ENCODE measurements at places on chromosomes 13 and 19.

DNA sequence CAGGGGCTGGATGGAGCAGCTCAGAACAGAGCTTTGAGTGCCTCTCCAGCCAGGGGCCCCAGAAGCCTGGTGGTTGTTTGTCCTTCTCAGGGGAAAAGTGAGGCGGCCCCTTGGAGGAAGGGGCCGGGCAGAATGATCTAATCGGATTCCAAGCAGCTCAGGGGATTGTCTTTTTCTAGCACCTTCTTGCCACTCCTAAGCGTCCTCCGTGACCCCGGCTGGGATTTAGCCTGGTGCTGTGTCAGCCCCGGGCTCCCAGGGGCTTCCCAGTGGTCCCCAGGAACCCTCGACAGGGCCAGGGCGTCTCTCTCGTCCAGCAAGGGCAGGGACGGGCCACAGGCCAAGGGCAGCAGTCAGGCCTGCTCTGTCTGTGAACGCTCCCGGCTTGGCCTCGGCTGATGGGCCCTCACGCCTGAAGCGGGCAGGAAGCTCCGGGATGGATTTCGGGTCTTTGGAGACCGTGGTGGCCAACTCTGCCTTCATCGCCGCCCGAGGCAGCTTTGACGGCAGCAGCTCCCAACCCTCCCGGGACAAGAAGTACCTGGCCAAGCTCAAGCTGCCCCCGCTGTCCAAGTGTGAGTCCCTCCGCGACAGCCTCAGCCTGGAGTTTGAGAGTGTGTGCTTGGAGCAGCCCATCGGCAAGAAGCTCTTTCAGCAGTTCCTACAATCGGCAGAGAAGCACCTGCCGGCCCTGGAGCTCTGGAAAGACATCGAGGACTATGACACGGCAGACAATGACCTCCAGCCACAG, at the start of gene GRK1:
GRK1 (plus strand) TSS at position 269 of the 751 bp plus-strand sequence; CDS start at position 437, 168 bp downstream.
- no peak for DNase-seq

DNA sequence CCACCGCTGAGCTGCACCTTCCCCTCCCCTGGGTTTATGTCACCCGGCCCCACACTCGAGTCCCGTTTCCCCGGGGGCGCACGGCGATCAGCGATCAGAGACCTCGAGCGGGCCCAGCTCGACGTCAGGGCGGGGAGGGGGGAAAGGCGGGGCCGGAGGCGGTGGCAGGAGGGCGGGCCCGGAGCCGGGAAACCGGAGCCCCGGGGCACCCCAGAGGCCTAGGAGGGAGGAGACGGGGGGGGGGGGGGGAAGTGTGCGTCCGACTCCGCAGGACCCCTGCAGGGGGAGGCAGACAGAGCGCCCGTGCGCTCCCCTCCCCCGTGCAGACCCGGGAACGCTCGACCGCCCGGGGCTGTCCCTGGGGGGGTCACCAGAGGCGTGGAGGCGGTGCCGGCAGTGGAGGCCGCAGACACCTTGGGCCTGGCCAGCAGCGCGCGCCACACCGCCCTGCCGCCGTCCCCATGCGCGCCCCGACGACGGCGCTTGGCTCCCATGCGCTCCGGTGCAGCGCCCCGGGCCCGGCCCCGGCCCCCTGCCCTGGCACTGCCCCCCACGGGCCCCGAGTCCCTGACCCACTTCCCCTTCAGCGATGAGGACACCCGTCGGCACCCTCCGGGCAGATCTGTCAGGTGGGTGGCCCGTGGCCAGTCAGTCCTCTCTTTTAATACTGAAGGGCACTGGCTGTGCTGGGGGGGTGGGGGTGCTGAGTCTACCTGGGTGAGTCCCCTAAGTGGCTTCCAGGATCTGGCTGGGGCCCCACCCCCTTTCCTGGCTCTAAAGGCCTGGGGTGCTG, 11.8 kb downstream of the PDE4A start:
- no peak for DNase-seq

DNA sequence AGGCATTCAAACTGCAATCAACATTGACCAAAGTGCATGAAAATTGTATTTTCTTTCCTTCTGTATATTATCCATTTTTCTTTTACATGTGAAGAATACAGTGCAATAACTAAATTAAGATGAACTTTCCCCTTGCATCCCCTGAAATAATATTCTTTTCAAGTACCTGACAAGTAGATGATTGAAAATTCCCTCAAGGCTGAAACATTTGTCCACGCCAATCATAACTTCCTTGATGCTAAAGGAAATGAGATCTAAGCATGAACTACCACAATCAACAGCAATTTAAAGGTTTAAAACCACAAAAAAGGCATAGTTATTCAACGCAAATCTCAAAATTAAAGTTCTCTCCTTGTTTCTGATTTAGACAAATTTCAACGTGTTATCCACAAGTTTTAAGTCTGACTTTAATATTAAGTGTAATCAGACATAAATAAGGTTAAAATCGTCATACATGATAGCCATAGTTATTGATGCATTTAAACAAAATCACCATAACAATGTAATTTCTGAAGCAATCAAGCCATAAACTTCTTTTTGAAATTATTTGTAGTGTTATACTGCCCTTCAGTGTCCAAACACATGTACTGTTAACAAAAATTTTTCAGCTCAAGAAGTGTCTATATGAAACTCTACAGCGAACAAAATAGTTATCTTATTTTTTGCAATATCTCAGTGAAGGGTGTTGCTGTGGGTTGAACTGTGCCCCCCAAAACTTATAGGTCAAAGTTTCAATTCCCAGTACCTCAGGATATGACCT, 169.5 kb downstream of the DCLK1 start:
- DNase-seq: no peak

DNA sequence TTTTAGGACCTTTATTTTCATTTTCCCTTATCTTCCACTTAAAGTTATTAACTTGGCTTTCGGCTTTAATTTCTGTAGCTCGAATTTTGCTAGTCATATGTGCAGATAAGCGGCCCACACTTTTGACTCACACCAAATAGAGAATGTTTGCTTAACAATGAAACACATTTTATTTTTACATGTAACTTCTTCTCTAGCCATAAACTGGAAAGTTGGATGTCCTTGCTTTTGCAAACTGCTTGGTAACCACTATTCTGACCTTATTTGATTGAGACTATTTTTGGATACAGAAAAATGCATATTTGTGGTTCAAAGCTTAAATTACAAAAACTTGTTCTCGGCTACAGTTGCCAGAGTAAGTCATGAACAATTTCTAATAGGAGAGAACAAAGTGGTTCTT, 600.0 kb downstream of the KCTD12 start:
- no peak for DNase-seq

DNA sequence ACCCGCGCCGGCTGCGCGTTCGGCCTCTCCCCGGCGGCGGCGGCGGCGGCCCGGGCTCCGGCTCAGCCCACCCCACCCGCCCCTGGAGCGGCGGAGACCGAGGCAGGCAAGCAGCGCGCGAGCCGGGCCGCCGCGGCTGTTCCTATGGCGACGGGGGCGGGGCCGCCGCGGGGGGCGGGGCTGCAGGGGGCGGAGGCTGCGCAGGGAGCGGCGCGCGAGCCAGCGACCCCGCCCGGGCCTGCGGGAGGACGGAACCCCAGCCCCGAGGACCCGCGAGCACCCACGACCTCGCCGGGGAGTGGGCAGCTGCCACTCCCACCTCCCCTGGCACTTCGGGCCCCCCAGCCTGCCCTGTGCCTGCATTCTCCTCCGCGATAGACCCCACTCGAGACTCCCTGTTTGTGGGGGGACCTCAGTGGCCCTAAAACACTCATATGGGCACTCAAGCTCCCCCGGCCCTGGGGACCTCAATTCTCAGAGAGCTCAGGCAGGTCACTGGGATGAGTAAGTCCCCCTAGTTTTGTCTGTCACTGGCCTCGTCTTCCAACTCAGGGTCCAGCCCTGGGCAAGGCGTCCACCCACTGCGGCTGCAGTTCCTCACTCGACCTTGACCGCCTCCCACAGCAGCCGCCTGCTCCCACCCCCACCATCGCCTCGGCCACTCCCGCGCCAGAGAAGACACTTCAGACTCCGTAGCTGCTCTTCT, at the start of gene CTXN1:
CTXN1 (minus strand) TSS at position 115 of the 706 bp plus-strand sequence. CDS start 597 bp downstream, outside the sequence.
- no peak for DNase-seq

DNA sequence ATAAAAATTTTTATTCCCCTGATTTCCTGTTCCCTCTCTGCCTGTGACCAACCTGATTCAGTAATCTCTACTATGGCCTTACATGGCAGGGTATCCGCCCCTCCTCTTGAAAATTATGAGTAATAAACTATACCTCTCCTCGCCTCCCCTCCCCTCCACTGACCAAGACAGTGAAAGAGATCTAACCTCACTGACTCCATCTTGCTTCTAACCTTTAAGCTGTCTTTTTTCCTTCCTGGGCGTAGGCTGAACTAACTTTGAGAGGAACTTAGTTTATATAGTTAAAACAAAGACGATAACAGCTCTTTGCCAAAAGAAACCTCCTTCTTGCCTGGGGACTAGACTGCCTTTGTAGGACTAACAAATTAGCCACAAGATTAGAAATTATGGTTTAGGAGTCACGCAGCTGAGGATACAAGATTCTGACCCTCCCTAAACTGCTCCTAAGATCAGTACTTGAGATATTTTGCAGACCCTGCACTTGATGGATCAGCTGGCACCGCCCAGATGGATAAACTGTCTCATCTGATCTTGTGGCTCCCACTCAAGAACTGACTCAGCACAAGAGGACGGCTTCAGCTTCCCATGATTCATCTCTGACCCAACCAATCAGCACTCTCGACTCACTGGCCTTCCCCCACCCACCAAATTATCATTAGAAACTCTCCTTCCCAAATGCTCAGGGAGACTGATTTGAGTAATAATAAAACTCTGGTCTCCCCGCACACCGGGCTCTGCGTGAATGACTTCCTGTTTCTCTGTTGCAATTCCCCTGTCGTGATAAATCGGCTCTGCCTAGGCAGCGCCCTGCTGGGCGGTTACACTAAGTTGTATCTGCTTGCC, 187.1 kb downstream of the TDRD3 start:
- no peak for DNase-seq

DNA sequence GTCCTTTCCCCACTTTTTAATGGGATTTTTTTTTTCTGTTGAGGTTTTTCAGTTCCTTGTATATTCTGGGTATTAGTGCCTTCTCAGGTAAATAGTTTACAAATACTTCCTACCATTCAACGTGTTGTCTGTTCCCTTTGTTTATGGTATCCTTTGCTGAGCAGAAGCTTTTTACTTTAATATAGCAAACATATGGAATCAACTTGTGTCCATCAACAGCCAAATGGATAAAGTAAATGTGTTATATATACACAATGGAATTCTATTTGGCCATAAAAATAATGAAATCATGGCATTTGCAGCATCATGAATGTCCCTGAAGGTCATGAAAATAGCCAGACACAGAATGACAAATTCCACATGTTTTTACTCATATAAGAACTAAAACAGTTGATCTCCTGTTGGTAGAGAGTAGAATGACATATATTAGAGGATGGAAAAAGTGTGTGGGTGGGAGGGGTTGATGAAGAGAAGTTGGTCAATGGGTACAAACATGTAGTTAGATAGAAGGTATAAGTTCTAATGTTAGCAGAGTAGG, 500.8 kb downstream of the SLITRK6 start:
- DNase-seq: no peak

GRCh38 chr19:32719611-32720059, at the start of gene TDRD12:
TSS of gene TDRD12 (plus strand) at chr19:32719767. CDS start at chr19:32720073, 306 bp downstream.
- DNase-seq: no peak

GRCh38 chr19:49347835-49348234, 12.6 kb downstream of the CD37 start:
- no peak for DNase-seq

GRCh38 chr13:34750078-34750931, 191.8 kb upstream of the NBEA start:
- peak; percentile 5 for DNase-seq

GRCh38 chr19:15149737-15150136, 42.5 kb downstream of the SYDE1 start:
- no peak for DNase-seq

- DNase-seq: no peak
Observed at GRCh38 chr19:5990289-5990797, 12.4 kb upstream of the RANBP3 start.

- DNase-seq: no peak
Observed at GRCh38 chr19:57010541-57010940, 109.2 kb upstream of the USP29 start.
